ENCODE measurements at places on chromosomes 12 and 14. TPM values are rescaled to one million over a fixed set of nuclear protein-coding genes. Genes with fewer than 3 reads are reported as not detected.
A peak's percentile ranks its signal among the peaks of the same experiment; 100 is the strongest.

The CTSG gene
- not detected for total RNA-seq

The KCTD10 gene
- 55.2 TPM for total RNA-seq

DNA sequence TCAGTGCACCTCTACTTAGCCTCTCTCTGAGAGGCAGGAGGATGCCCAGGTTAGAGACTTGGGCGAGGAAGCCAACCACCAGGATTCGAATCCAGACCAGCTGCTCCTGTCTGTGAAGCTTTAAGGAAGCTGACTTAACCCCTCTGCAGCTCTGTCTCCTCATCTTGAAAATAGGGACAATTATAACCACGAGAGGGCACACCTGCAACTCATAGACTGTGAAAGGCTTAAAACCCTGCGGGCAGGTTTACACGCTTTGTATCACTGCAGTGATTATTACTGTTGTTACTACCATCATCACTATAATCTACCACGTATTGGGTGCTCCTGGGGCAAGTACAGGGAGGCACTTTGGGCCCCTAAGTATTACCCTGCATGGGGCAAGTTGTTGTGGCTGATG lies 379.8 kb downstream of the VRK1 start:
- DNase-seq: no peak

The PRH2 gene
- not detected for total RNA-seq

- DNase-seq: no peak
Measured at GRCh38 chr14:100236881-100237280, 2.1 kb upstream of the YY1 start.

- no peak for DNase-seq
Measured at GRCh38 chr12:54460317-54460923, 13.0 kb downstream of the GTSF1 start.

DNA sequence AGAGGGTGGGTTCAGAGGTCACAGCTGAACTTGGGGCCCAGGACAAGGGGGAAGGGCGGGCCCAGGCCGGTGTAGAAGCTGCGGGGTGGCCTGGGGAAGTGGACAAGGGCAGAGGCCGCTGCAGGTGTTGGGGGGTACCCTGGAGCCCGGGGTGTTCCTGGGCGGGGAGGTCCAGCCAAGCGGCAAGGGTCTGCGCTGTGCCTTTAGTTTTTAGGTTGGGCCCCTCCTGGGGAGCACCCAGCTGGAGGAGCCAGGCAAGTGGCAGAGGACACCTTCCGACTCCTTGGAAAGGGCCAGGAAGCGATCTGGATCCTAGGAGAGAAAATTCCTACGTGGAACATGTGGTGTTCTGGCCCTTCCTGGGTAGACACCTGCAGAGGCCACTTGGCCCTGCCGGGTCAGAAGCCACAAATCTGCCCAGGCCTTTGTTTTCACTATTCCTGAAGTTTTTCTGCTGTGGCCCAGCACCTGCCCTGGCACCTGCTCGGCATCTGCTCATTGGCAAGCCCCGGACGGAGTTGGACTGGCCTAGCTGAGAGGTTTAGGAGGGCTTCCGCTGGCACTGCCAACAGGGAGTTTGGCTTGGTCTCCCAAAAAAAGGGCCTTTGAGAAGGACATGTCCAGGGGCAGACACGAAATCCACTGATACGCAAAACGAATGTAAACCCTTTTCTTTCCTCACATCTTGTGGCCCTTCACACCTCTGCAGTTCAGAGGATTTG lies 61.1 kb downstream of the SMUG1 start:
- no peak for DNase-seq

- DNase-seq: no peak
Measured at GRCh38 chr12:57465030-57465746, 5.6 kb downstream of the GLI1 start.

The CMA1 gene
- total RNA-seq: not detected

DNA sequence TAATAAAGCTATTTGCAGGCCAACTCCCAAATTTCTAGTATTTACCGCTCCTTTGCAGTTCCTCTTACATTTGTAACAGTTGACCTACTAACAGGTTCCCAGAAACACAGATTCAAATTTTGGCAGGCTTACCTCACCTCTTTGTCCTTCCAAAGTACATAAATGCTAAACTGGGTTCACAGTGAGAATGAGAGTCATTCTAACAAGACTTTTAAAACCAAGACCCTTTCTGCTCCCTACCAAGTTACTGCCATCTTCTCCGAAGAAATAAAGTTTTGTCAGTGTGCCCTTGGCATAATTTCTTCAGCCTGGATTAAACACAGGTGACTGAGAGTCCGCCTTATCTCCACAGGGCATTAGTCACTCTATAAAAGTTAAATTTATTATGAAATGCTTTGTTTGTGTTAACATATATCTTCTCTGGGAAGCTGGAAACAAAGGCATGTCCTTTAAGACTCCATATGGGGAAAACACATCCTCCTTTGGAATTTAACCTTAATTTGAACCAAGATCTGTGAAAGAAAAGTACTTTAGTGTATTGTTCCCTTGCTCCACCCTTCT lies 28.2 kb downstream of the FOXA1 start:
- no peak for DNase-seq

GRCh38 chr14:84024231-84024820 lies 1505.6 kb upstream of the FLRT2 start:
- peak; percentile 84 for DNase-seq

GRCh38 chr14:55893705-55894104 lies 224.5 kb upstream of the PELI2 start:
- DNase-seq: no peak

The SERPINA4 gene
- not detected for total RNA-seq

The MARS1 gene
- 504 TPM for total RNA-seq

The RNASE1 gene
- total RNA-seq: not detected

- no peak for DNase-seq
Measured at GRCh38 chr12:55653031-55653430, 16.3 kb downstream of the OR10P1 start.

DNA sequence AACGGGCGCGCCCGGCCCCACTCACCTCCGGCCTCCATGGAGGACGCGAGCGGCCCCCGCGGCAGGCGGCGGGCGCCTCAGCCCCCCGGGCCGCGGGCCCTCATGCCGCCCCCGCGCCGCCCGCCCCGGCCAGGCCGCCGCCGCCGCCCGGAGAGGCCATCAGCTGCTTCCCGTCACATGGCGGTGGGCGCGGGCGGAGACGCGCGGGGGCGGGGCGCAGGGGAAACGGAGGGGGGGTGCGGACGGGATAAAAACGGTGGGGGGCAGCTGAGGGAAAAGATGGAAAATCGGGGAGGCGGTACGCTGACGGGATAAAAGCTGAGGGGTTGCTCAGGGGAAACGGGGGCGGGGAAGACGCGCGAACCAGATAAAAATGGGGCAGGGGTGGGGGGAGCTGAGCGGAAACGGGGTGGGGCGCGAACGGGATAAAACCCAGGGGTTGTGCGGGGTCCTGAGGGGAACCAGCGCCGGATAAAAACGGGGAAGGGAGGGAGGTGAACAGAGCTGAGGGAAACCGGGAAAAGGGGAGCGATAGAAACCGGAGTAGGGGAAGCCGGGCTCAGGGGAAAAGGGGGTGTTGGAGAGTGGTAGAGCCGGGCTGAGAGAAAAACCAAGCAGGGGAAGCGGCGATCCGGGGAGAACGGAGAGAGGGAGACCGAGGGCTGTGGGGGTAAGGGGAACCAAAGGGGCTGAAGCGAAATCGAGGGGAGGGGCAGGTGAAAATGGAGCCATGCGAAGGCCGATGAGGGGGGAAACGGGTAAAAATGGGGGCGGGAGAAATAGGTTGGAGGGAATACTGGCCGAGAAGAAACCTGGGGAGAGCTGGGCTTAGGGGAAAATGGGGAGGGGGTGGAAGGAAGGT lies at the start of gene WSB2:
WSB2 (minus strand) TSS at position 169 of the 862 bp plus-strand sequence; CDS start at position 38, 131 bp downstream.
- DNase-seq: peak; percentile 76

- peak; percentile 88 for DNase-seq
Measured at GRCh38 chr12:94266796-94267536, 118.6 kb downstream of the PLXNC1 start.

DNA sequence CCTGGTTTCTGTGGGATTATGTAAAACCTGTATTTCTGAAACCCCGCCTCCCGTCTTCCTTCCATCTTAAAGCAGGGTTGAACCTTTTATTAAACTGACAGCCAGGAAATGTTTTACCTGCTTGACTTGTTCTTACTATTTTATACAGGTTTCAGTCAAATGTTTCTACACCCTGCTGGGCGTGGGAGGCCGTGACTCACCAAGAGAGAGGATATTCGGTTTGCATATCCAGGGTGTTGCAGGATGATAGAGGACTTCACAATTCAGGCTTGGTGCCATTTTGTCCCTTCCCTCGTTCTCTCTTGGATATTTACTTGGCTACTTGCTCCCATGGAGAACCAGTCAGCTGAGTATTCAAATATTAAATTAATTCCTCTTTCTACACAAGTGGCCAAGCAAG lies 69.7 kb downstream of the ARF6 start:
- DNase-seq: no peak

GRCh38 chr14:100446572-100446971 lies 123.4 kb downstream of the SLC25A47 start:
- DNase-seq: peak; percentile 25

The PLD4 gene
- not detected for total RNA-seq

DNA sequence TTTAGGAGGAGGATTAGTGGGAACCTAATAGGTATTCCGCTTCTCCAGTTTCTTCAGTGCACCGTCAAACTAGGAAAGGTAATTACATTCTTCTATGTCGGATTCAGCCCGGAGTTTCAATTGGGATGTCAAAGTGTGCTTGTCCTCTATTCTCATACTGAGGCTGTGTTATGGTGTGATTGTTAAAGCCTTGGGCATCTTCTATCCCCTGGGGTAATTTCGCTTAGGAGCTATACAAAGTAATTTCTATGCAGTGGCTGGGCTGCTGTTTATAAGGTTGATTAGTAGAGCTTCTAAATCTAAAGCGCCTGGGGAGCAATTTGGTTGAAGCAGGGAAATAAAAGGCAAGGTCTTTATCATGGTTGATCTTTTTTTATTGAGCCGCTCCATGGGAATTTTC lies 399.6 kb downstream of the ZFP36L1 start:
- no peak for DNase-seq

DNA sequence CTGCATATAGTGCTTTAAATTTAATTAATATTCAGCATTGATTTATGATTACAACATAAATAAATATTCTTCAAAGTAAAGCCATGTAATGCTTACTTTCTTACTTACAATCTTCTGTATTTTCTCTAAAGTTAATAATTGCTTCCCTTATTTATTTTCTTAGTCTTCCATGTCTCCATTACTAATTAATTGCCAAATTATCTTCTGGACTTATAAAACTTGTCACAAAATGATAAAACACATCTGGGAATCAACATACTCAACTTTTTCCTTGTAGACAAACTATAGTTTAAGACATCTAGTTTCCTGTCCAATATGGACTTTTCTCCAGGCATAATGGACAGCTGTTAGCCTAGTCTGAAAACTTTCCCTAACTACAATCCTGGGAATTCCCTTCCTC lies 466.6 kb downstream of the FLRT2 start:
- no peak for DNase-seq

GRCh38 chr12:15831315-15831978 lies 42.3 kb upstream of the EPS8 start:
- DNase-seq: no peak

- no peak for DNase-seq
Measured at GRCh38 chr12:126591533-126591932, 1526.3 kb downstream of the AACS start.

DNA sequence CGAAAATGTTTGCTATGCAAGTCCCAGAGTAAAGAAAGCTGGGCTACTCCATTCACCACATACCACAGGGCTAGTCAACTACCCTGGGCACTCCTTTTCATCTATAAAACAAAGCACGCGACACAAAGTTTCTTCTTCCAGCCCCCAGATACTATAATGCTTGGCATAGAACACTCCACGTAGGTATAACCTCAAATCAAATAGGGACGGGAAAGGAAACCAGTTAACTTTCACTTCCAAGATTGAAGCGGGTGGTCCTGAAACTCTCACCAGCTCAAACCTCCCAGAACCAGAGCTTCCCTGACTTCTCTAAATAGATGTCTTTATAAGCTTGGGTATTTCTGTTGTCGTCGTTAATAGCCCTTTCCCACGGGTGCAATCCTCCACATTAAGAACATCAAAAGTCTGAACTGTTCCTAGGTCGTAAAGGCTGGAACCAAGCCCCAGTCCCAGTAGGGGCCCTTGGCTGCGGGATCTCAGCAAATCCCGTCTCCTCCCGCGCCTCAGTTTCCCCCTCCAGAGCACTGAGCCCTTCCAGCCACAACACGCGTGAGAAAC lies 647 bp downstream of the LGMN start:
- DNase-seq: no peak

DNA sequence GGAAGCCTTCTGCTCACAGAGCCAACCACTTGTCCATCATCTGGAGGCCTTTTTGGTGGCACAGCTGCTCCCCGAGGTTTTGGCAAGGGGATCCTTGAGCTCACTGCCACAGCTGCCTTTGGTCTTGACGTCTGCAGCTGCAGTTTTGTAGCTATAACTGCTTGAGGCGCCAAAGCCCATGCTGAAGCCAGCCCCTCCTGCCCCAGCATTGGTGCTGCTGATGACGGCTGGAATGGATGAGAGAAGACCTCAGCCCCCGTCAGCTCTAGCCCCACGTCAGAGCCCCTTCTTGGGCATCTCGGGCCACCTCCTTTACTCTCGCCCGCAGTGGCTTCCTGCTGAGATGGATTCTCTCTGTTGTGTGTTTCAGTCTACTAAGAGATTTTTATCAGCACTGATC lies 12.3 kb upstream of the KRT74 start:
- DNase-seq: no peak

- DNase-seq: no peak
Measured at GRCh38 chr12:47754881-47755280, 3.8 kb downstream of the RAPGEF3 start.

- DNase-seq: no peak
Measured at GRCh38 chr12:58283553-58283952, 342.2 kb downstream of the ATP23 start.

The AICDA gene
- not detected for total RNA-seq

GRCh38 chr12:47686645-47687240 lies 19.1 kb downstream of the RPAP3 start:
- peak; percentile 52 for DNase-seq

DNA sequence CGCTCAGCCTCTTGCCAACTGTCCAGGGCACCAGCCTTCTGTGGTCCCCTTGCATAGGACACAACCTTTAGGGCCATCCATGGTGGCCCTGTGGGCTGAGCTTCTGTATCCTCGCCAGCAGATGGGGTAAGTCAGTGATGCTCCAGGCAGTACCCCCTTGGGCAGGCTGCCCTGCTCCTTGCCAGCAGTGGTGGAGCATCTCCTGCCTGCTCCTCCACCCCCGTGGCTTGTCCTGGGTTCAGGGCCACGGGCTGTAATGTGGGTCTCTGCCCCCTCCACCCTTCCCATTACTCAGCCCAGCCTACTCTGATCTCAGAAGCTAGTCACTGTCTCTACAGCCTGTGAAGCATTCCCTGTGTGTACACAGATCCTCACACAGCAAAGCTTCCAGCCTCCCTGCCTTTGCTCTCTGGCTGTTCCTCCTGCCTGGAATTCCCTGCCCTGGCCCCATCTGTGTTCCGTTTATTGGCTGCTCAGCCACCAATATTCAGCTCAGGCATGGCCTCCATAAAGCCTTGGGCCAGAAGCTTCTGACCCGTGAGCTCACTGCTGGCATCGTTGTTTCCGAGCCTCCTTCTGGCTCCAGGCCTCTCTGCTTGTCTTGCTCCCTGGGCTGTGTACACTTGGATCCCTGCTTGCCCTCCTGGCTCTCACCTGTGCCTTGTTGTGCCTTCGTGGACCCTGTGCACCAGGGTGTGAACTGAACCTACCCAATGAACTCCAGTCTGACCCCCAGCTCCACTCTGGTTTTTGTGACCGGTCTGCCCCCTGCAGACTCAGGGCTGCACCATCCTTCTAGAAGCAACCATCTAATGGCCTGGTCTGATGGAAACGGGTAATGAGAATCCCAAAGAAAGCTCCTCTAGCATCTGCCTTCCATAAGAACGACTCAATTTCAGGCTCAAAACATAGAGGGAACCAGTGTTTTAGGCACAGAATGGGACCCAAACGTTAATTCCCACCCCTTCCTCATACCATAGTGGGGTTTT lies 177.0 kb upstream of the PRMT8 start:
- DNase-seq: peak; percentile 44

- DNase-seq: no peak
Measured at GRCh38 chr12:34051486-34051885, 29.2 kb downstream of the ALG10 start.

All from A673 (cell line).